ENCODE measurements at places on chromosomes 5 and 9.

- DNase-seq, result no peak
Observed at GRCh38 chr5:112951124-112951702, 25.4 kb upstream of the DCP2 start.

GRCh38 chr9:125631391-125632085 lies 75.5 kb downstream of the MAPKAP1 start:
- peak; percentile 46 for DNase-seq

DNA sequence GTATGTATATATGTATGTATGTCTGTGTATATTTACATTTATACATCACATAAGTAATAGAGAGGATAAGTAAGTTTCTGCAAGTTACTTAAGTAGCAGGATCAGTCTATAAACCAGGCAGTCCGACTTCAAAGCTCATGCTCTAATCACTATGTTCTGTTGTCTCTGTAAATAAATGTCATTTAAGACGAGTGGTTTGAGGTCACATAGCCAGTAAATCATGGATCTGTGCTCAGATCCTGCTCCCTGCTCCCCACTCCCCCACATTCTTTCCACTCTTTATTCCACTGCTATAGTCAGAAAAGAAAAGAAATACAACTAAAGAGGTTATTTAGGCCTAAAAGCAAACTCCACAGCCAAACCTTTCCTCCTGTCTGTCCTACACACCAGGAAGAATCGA lies 90.4 kb downstream of the SERINC5 start:
- DNase-seq, result no peak

GRCh38 chr9:15786616-15787015 lies 233.8 kb downstream of the CCDC171 start:
- no peak for DNase-seq

GRCh38 chr5:163444526-163444925 lies 7.1 kb downstream of the CCNG1 start:
- DNase-seq, result no peak

GRCh38 chr5:6480133-6481051 lies 31.7 kb downstream of the UBE2QL1 start:
- no peak for DNase-seq

DNA sequence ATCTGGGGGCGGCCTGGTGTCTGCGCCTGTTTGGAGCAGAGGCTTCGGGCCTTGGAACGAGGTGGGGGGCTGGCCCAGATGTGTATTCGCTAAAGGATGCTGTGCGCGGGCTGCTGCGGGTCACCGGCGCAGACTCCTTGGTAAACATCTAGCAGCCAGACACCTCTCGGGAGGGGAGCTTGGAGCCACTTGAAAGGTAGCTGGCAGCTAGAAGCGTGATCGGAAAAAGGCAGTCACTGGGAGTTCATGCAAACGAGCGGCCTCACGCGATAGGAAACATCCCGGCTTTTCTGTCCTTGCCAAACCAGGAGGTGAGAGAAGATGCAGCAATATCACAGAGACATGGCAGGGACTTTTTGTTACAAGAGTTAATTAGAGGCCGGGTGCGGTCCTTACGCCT lies 8.1 kb downstream of the LAMC3 start:
- DNase-seq, result no peak

GRCh38 chr9:114954956-114955582 lies 24.7 kb upstream of the TNFSF8 start:
- DNase-seq, result no peak

- DNase-seq, result no peak
Observed at GRCh38 chr5:160720822-160721221, 131.2 kb downstream of the ATP10B start.

- DNase-seq, result no peak
Observed at GRCh38 chr5:142404046-142404477, 79.2 kb upstream of the SPRY4 start.

DNA sequence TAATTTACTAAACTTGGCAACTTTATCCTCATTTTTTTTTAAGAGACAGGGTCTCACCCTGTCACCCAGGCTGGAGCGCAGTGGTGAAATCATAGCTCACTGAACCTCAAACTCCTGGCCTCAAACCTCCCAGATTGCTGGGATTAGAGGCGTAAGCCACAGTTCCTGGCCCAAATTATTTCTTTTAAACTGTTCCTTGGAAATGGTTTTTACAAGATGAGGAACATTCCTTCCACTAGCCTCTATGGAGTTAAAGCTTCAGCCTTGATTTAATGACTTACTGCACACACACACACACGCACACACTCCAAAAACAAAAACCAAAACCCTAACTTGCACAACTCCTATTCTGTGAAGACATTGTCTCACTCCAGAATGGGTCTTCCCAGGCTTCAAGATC lies 77.2 kb upstream of the TARS1 start:
- DNase-seq, result no peak

DNA sequence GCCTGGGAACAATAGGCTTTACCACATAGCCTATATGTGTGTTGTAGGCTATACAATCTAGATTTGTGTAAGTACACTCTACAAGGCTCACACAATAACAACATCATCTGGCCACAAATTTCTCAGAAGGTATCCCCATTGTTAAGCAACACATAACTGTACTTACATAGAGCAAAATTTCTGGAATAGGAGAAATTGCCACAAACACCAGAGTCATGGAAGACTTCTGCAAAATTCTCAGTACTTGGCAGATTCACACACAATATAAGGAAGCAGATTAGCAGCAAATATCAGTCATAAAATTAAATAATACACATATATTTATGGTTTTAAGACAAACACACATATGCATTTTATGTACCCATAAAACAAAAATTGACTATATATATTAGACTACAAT lies 16.4 kb downstream of the GNAQ start:
- DNase-seq, result no peak

DNA sequence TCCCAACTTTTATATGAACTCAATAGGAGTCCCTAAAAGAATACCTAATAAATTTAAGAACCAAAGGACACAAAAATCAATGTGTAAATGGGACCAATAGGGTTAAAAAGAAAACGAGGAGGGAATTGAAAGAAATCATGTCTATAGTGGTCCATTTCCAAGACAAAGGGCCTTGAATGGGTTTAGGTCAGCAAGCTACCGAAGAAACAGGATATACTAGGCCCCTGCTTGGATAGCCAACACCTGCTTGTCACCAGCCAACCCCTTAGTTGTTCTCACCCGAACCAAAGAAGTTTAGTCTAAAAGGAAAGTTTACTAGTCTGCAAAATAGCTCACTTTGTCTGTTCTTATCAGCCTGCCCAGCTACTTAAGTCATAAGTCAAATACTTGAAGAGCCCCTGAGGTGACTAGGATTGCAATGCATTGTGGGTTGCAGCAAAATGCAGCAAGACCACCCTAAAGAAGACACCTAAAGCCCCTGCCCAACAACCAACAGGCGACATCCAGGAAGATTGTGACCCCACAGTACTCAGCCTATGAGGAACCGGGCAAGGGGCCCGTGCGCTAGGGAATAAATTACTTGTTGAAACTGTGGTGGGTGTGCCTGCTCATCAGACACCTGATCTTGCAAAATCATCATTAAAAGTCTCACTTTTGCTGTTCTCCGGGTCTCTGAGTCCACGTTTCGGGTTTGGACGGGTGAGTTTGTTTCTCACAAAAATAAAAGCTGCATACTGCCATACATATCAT lies 183.9 kb upstream of the PPP1R26 start:
- no peak for DNase-seq

- no peak for DNase-seq
Observed at GRCh38 chr9:95923794-95924193, 48.3 kb downstream of the ERCC6L2 start.

DNA sequence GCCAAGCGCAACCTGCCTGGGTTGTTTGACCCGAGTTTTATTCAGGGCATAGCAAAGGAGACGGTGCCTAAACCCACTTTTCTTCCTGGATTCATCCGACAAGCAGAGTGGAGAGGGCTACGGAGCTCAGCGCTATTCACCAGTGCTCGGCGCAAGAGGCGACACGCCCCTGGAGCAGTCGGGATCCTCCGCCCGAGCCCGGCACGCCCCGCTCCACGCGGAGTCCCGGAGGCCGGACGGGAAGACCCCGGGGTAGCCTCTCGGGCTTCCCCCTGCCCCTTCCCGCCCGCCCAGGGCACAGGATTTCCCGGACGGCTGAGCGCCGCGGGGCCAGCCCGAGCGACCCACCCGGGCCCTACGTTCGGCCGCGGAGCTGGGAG lies 427 bp downstream of the SERINC5 start:
- DNase-seq, result peak; percentile 62

DNA sequence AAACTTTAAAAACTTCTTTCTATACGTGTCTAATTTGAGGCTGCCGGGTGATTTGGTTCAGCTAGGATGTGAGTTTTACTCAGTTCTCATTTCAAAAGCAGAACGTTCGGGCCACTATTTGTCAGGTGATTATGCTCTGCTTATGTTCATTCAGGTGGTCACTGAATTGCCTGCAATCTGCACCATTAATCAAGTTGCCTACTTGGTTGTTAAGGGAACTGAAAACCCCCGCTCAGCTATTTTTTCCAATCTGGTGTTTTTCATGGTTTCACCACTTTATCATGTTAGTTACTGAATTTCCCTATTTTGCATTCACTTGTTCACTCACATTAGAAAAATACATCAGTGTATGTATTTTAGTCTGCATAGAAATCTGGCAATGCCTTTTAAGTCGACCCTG lies 523.0 kb downstream of the CSNK1G3 start:
- no peak for DNase-seq

DNA sequence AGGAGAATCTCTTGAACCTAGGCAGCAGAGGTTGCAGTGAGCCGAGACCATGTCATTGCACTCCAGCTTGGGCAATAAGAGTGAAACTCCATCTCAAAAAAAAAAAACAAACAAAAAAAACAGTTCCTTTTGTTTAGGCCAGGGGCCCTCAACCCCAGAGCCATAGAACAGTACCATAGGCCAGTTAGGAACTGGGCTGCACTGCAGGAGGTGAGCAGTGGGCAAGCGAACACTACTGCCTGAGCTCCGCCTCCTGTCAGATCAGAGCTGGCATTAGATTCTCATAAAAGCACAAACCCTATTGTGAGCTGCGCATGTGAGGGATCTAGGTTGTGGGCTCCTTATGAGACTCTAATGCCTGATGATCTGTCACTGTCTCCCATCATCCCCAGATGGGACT lies 49.1 kb upstream of the SUB1 start:
- DNase-seq, result no peak

DNA sequence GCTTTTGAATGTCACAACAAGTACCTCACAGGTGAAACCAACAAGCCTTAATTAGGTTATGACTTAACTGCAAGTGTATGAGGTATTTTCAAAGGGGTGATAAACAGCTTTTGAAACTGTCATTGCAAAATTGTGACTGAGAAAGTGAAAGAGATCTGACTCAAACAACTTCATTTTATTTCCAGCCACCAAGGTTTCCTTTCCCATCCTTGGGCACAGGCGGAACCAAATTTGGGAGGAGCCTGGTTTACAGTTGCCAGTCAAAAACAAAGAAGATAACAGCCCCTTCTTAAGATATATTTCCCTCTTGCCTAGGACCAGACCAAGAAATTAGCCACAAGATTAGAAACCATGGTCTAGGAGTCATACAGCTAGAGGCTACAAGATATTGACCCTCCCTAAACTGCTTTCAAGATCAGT lies 417.1 kb downstream of the CSNK1G3 start:
- no peak for DNase-seq

GRCh38 chr5:127832067-127832466 lies 128.9 kb downstream of the CCDC192 start:
- DNase-seq, result no peak

GRCh38 chr9:14373336-14373666 lies 59.4 kb upstream of the NFIB start:
- no peak for DNase-seq

DNA sequence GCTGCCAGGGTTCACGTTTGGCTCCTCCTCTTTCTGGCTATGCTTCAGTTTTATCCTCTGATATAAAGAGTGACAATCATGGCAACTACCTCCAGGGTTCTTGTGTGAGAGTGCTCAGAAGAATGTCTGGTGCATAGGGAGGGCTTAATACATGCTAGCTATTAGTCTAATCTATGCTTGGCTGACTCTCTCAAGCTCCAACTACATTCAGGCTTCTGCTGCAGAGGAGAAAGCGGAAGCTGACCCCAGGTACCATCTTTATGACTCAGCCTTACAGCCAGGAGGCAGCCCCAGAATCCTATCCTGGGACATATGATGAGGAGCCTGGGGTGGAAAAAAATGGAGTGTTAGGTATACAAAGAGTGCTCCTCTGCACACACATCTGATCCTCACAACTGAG lies 32.1 kb upstream of the RASGRF2 start:
- DNase-seq, result no peak

- no peak for DNase-seq
Observed at GRCh38 chr5:108505608-108506007, 123.7 kb upstream of the FBXL17 start.

DNA sequence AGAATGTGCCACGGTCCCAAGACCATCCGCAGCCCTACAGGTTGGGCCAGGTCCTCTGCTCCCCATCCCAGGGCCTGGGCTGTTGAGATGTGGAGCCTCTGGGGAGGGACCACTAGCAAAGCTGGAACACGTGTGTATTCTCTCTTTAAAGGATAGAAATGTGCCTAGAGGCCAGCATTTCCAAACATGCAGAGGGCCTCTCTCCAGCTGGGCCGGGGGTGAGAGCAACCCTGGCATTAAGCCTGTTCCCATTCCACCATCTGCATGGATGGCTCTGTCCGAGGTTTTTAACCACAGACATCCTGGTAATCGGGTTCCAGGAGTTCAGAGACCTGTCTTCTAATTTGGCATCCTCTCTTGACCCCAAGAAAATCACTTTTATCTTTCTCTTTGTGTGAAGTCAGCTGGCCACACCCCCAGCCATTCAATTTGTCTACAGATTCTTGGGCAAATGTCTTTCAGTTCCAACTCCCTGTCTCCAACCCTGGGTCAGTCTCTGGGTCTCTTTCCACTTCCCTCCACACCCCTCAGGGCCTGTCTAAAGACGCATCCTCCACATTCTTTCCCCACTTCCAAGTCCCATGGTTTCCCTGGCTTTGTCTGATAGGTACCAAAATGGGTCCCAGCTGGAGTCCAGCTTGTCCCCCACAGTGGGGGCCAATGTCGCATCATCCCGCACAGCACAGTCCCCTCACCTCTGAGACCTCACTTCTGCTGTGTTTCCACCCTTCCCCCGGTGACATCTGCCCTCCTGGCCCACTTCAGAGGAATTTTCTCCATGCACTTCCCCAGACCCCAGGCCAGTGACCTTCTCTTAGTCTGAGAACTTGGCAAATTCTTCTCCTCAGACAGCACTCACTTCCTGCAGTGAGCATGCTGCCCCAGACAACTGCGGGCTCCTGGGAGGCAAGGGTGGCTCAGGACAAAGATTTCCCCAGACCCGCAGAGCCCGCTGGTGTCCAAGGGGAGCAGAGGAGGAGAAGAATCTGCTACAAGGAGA lies 56.8 kb downstream of the PTPDC1 start:
- DNase-seq, result peak; percentile 68

DNA sequence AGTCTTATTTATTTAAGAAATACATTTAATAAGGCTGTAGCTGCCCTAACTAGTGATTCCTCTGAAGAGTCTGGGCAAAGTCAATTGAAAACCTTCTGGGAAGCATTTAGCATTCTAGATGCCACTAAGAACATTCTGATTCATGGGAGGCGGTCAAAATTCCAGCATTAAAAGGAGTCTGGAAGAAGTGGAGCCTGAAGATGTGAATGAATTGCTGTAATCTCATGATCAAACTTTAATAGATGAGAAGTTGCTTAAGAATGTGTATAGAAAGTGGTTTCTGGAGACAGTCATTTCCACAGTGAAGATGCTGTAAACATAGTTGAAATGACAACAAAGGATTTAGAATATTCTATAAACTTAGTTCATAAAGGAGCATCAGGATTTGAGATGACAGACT lies 61.4 kb downstream of the WDR41 start:
- no peak for DNase-seq

GRCh38 chr5:158292981-158293380 lies 434.0 kb upstream of the CLINT1 start:
- no peak for DNase-seq

GRCh38 chr5:111691508-111691907 lies 65.5 kb downstream of the NREP start:
- DNase-seq, result no peak

- DNase-seq, result no peak
Observed at GRCh38 chr9:10146517-10147331, 466.1 kb downstream of the PTPRD start.
